ENCODE measurements at places on chromosomes 6 and 20.
A peak's percentile ranks its signal among the peaks of the same experiment; 100 is the strongest.

DNA sequence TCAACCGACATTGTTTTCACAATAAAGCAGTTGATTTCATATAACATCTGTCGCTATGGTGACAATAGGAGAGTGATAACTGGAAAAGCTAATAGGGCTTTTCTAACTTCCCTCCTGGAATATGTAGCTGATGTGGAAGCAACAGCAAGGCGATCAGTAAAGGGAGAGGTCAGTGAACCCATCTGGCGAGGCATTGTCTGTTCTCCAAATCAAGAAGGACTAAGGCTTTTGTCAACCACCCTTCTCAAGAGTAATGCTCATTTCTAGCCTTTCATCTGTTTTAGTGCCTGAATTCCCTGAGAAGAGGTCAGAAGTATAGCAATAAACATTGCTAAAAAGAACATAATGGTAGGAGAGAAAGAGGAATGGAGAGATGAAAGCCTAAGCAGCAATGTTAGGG, 201.3 kb downstream of the AKAP7 start:
- no peak for DNase-seq

GRCh38 chr6:137736911-137737310, 130.1 kb upstream of the TNFAIP3 start:
- DNase-seq = no peak

DNA sequence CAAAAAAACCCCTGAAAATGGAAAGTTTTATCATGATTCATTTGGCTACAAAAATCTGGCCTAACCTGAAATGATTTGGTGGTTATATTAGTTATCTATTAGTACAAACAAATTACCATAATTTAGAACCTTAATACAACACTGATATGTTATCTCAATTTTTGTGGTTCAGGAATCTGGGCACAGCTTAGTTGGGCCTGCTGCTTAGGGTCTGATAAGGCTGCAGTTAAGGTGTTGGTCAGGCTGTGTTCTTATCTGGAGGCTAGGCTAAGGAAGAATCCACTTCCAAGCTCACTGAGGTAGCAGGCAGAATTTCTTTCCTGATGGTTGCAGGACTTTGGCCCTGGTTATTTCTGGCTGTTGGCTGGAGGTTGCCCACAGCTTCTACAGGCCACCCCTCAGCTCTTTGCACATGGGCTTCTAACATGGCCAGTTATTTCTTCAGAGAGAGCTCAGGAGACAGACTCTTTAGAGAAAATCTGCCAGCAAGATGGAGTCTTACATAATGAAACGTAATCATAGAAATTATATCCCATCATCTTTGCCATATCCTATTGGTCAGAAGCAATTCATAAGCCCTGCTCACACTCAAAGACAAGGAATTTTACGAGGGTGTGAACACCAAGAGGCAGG, 11.4 kb downstream of the TRIM38 start:
- no peak for DNase-seq

DNA sequence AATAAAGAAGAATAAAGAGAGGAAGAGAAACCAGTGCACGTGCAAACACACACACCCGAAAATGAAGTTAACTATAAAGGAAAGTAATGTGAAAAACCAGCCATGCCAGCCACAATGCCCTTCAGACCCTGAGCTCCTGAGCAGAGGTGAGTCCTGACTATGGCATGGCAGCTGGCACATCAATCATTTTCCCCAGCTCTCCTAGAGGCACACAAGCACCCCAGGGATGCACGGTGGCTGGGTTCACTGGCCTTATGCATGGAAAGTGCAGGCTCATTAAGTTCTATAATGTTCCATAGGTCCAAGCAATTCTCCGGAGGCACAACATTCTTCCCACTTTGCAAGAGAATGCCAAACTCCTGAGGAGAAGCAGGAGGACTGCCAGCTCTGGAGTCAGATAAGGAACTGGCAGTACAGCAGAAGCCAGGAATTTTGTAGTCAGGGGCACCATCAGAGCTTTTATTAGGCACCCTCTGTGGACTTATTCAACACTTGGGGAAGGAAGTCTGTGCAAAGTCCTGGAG, 175.0 kb upstream of the PRDM1 start:
- DNase-seq = no peak

- DNase-seq = no peak
Observed at GRCh38 chr20:2519115-2519809, 10.5 kb upstream of the ZNF343 start.

GRCh38 chr6:105667056-105667455, 264.2 kb upstream of the PREP start:
- DNase-seq = no peak

DNA sequence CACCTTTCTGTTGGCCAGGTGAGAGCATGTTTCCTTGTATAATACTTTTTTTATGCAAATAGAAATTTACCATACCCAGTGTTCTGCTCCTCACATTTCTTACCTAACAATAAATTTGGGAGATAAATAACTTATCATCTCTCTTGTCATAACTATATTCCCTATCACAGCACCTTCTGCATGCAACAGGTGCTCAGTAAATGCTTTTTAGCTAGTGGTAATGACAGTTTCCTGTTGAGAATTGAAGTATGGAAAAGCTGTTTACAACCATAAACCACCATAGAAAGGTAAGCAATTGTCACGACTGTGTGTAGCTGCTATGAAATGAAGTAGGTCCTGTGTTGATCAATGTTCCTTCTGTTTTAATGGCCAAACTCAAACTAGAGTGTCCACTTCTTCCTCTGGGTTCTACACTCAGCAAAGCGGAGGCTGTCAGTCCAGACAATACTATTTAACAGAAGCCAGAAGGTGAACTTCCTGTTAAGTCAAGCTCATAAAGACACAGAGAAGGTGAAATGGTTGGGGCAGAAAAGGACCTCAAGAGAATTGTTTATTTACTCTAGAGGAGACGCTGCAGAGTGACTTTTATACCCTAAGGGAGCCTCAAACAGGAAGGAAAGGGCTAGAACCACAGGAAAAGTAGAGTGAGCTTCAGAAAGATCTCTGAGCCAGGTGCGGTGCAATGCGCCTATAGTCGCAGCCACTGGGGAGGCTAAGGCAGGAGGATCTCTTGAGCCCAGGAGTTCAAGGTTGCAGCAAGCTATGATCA, 84.0 kb upstream of the SLC22A16 start:
- DNase-seq = no peak

DNA sequence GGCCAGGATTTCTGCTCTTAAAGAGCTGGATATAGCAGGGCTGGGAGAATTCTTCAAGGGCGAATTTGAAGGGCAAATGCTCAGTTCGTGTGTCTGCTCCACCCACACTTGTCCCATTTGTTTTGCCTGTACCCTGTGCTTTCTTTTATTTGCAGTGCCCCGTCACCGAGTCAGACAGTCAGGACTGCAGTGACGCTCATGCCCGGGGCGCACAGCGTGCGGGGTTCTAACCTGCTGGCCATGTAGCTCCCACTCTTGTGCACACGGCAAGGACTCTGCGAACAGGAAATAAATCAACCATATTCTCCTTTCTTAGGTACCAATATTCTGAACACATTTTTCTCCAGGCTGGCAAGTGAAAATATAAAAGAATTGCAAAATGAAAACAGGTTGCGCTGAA, 17.7 kb downstream of the LYRM4 start:
- no peak for DNase-seq

- no peak for DNase-seq
Observed at GRCh38 chr20:57408131-57408530, 16.9 kb downstream of the RBM38 start.

DNA sequence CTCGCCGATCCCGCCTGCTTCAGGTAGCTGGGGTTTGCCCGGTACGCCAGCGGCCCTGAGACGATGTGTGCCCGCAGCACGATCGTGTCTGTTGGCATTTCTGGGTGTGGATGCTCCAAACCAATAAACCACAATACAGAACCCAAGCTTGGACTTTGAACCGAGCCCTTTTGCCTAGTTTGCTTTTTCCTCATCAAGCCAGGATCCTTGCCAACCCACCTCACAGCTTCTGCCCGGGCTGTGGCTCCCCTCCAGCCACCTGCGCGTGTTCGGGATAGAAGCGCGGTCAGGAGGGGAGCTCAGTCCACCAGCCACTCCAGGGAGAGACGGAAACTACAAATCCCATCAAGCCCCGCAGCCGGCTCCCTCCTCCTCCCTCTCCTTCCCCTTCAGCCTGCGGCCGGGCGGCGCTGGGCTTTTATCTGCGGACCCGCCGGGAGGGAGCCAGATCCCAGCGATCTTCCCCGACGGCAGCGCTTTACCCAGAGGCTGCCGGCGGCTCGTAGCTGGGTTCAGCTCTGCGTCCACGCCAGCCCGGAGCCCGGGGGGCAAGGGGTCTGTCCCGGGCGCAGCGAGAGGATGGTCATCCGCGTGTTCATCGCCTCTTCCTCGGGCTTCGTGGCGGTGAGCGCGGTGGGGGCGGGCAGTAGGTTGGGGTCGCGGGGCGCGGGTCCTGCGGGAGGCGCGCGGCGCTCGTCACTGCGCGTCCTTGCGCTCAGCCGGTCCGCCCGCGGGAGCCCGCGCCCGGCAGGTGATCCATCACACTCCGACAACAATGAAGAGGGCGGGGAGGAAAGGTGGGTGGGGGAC, at the start of gene SH3BGRL2:
SH3BGRL2 (plus strand) TSS at position 447 of the 810 bp plus-strand sequence; CDS start at position 580, 133 bp downstream.
- peak; percentile 46 for DNase-seq

Measured in HCT116 (cell line).